Iris pigment epithelial cell (primary cell): ENCODE measurements at places on chromosomes 16 and 17.

DNA sequence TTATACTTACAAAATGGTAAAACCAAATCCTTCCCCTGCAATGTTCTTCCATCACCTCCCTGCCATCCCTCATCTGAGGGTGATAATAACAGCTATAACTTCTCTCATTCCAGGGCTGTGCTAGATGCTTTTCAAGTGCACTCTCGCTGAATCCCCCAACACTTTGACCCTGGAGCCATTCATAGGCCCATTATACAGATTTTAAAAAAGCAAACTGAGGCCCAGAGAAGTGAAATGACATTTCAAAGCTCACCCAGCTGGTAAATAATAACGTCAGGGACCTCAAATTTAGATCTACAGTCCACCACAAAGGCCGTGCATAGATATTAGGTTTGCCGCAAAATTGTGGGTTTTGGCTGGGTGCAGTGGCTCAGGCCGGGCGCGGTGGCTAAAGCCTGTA, 378.8 kb downstream of the SLC39A11 start:
- DNase-seq = no peak

- DNase-seq = no peak
Measured at GRCh38 chr17:77182205-77183172, 41.7 kb downstream of the SEC14L1 start.

- no peak for DNase-seq
Measured at GRCh38 chr17:57284583-57284982, 28.3 kb downstream of the MSI2 start.

GRCh38 chr16:65546353-65546791, 424.5 kb upstream of the CDH11 start:
- peak; percentile 38 for DNase-seq

DNA sequence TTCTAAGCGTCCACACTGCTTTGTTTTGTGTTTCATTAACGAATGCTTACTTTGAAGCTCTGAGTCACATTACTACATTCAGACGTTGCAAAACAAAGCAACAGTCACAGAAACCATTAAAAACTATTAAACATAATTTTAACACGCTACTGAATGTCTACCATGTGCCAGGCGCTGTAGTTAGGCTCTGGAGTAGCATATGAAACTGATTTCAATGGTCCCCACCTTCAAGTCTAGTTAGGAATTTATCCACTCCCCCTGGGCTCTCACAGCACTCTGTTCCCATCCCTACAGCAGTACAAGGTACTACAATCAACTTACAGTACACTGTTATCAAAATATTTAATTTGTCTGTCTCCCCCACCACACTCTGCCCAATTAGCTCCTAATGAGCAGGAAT, 631 bp downstream of the UTP6 start:
- peak; percentile 45 for DNase-seq

- no peak for DNase-seq
Measured at GRCh38 chr16:167122-167690, 1.4 kb downstream of the HBM start.

- no peak for DNase-seq
Measured at GRCh38 chr16:12677502-12677901, 126.2 kb downstream of the CPPED1 start.

- DNase-seq = peak; percentile 51
Measured at GRCh38 chr17:74417178-74418045, 14.5 kb upstream of the GPRC5C start.
